Caco-2 (cell line): ENCODE measurements at places on chromosomes 2 and 18.

- H3K4me1 ChIP-seq, result no peaks in the 10 kb centered on the region
- no peaks in the 10 kb centered on the region; the same call in none of the 2 replicates for H3K27me3 ChIP-seq
- no peak overlapping the region for H3K4me3 ChIP-seq
- no peak overlapping the region for H3K27ac ChIP-seq
- no peak for DNase-seq
- no peaks in the 10 kb centered on the region for H3K36me3 ChIP-seq
Observed at GRCh38 chr2:23350792-23351355, 34.1 kb upstream of the KLHL29 start.

DNA sequence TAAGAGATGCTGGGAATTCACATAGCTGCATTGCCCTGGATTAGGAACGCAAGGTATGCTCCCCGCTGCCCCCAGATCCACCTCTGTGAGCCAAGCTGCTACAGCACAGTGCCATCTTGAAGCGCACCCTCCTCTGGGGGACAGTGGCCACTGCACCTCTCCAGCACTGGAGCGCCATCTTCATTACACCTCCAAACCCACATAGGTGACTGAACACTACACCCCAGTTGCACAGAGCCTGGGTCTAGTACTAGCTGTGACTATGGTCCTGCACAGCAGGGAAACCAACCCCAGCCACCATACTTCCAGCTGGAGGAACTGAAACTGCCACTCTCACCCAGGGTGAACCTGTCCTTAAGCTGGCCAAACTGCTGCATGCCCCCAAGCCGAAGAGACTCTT, 84.6 kb downstream of the TMEM237 start:
- H3K27ac ChIP-seq, result no peak overlapping the region
- no peak for DNase-seq
- no peaks in the 10 kb centered on the region; the same call in 1 of the 2 replicates for H3K4me1 ChIP-seq
- no peaks in the 10 kb centered on the region for H3K36me3 ChIP-seq
- no peak overlapping the region for H3K4me3 ChIP-seq
- no peaks in the 10 kb centered on the region for H3K27me3 ChIP-seq

- no peak overlapping the region for H3K4me3 ChIP-seq
- no peak for DNase-seq
- peaks cover 11% of the 10 kb centered on the region; the same call in 1 of the 2 replicates for H3K4me1 ChIP-seq
- no peak overlapping the region for H3K27ac ChIP-seq
- H3K27me3 ChIP-seq, result no peaks in the 10 kb centered on the region
Observed at GRCh38 chr2:16821692-16822091, 156.1 kb upstream of the CYRIA start.

GRCh38 chr18:23539911-23540525, 36.7 kb downstream of the RMC1 start:
- no peaks in the 10 kb centered on the region for H3K27me3 ChIP-seq
- no peak overlapping the region for H3K4me3 ChIP-seq
- no peak overlapping the region for H3K27ac ChIP-seq
- DNase-seq, result no peak
- H3K4me1 ChIP-seq, result no peaks in the 10 kb centered on the region

DNA sequence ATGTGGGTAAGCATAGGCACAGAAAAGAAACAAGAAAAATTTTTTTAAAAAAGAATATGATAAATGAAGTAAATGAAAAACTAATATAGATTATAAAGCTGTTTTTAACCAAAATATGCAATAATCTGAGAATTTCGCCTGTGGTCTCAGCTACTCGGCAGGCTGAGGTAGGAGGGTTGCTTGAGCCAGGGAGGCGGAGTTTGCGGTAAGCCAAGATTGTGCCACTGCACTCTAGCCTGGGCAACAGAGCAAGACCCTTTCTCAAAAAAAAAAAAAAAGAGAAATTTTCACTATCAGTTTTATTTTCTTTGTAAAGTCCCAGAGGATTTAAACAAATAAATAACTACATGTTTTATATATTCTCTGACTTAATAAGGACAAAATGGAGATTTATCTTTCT, 47.3 kb downstream of the DHX57 start:
- H3K4me3 ChIP-seq, result no peak overlapping the region
- no peak for DNase-seq
- H3K27ac ChIP-seq, result no peak overlapping the region
- no peaks in the 10 kb centered on the region for H3K36me3 ChIP-seq
- peaks cover 8% of the 10 kb centered on the region; the same call in 1 of the 2 replicates for H3K4me1 ChIP-seq

- peak overlapping the region; percentile 82 for H3K27ac ChIP-seq
- H3K27me3 ChIP-seq, result no peaks in the 10 kb centered on the region
- H3K4me1 ChIP-seq, result peaks cover 31% of the 10 kb centered on the region
- H3K36me3 ChIP-seq, result no peaks in the 10 kb centered on the region
- no peak for DNase-seq
- no peak overlapping the region for H3K4me3 ChIP-seq
Observed at GRCh38 chr2:134433469-134433868, 179.6 kb downstream of the MGAT5 start.
